Left kidney (tissue), 8 donors: ENCODE measurements at places on chromosomes 16 and 17.
A peak's percentile ranks its signal among the peaks of the same experiment; 100 is the strongest.

- no peak for DNase-seq
These were observed 29.5 kb upstream of the RBFOX1 start for GRCh38 chr16:7303052-7303610.

DNA sequence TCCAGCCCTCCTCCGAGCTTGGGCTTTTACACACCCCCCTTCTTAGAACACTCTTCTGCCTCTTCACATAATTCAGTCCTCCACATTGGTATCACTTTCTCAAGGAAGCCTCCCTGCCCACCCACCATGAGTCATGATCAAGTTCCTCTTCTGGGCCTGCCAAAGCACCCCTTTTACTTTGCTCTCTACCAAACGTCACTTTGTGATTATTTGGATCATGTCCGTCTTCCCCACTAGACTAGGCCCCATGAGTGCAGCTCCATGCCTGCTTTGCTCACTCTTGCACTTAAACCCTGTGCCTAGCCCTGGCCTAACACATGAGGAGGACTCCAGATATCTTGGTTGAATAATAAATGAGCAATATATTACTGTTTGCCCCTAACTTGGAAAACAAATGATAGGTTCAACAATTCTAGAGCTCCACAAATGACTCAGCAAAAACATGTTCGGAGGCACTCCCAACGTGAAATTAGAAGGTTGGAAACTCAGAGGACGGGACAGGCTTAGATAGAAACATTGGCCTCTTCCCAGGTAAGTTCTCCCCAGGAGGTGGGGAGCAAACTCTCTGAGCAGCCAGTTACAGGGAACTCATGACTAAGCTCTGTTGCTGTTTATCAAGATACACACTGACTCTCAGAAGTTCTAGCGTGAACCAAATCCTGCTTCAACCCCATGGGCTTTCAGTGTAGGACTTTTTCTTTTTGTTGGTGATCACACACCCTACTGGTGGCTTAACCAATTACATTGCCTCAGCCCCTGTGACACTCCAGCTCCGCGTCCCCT is 28.3 kb downstream of the G6PC1 start:
- peak; percentile 52 for DNase-seq

DNA sequence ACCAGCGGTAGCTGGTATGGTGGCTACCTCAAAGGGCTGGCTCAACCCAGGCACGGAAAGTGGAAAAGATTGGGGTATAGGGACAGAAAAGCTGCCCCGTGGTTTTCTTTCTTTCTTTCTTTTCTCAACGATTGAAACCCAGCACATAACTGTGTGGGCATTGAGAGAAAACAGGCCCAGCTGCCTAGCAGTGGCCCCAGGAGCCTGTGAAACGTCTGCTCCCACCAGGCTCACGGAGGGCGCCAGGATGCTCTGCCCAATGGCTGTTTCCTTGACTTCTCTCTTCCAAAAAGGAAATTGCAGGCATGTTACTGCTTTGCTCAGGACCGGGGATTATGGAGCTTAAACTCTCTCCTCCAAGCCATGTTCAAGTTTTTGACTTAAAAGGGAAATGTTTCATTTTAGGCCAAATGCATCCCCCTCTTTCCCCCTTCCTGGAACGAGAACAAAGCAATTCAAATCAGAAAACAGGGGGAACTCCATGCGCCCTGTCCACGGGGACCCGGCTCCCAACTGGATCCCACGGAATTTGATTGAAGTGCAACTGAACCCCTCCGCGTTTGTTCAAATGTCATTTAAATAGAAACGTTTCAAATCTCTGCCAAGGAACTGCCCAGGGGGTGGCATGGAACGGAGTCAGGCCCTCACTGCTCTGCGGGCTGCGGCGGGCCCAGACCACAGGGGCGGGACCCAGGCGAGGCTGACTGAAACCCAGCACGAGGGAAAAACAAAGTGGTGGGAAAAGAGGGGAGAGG is 133.5 kb downstream of the RGS9 start:
- DNase-seq, result no peak

DNA sequence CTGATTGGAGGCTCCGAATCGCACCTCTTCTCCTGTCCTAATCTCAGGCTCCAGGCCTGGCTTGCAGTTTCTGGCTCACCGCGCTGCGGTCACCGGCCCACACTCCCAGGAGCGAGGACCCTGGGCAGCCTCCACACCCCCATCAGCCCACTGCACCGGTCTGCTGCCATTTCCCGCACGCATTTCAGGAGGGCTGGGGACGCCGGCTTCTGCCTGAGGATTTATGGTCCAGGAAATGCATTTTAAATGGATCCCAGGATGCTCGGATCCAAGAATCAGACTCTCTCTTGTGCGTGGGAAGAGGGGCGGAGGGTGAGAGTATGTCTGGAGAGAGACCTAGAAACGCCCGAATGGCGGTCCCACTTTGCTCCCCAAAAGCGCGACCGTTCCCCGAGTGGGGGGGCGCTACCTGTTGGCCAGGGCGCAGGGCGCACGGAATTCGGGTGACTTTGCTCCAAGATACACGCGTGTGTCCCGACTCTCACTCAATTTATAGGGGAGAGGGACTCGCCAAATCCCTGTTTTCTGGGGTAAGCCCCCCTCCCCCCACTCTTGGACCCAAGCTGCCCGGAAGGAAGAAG is 817 bp upstream of the JPH3 start:
- no peak for DNase-seq

- no peak for DNase-seq
These were observed 34.7 kb downstream of the BAHCC1 start for GRCh38 chr17:81429821-81430551.

DNA sequence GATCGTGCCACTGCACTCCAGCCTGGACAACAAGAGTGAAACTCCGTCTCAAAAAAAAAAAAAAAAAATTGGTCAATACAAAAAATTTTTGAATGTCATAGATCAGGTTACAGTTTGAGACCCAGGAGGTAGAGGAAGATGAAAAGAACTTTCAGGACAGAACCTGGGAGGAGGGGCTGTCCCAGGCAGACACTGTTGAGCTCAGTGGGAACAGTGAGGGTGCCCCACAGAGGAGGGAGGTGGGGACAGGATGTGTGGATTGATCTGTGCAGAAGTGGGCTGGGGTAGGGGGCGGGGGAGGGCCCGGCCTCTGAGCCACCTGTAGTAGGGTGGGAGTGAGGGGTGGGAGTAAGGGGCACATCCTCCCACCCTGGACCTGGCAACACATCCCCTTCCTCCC is 58.3 kb downstream of the PRMT7 start:
- no peak for DNase-seq

DNA sequence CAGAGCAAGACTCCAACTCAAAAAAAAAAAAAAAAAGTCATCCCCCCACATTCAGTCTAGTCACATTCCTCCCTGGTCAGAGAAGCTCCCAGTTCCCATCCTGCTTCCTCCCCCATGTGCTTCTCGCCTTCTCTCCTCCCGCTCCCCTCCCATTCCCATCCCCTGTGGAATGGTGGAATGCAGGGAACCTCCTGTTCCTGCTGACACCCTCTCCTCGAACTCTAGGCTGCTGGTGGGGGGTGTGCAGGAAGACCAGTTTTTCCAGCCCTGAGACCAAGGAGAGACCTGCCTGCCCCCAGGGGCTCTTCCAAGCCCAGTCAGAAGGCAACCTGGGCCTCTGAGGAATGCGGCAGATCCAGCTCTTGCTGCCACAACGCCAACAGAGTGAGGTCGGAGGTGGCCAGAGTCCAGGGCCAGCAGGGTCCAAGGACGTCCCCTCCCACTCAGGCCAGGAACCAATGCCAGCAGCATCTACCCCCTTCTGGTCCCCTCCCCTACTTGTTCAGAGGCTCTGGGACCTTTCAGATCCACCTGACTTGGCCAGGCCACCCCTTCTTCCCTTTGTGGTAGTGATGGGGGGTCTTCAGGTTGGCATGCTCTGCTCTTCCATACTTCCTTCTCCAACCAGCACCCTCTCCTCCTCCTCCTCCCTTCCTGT is 39.3 kb upstream of the TAC4 start:
- peak; percentile 50 for DNase-seq

DNA sequence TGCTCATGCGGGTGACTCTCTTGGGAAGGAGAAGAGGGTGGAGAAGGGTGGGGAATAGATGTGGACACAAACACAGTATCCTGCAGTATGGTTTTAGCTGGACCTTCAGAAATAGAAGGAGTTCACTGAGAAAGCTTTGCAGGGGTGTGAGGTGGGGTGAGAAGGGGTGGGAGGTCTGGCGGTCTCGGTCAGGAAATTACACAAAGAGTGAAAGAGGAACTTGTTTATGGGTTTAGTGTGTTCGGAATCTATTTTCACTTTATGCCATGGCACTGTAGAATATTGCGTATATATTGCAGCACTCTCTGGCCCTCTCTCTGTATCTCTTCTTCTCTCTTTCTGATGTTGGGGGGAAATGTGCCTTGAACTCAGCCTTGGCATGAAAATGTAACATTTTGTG is 148.2 kb upstream of the GOT2 start:
- no peak for DNase-seq
